CMK (cell line): ENCODE measurements at places on chromosomes 6 and 20.

GRCh38 chr6:44009425-44010321, 117.6 kb downstream of the MRPL14 start:
- DNase-seq, result no peak

- DNase-seq, result no peak
These were observed 77.4 kb downstream of the TTLL2 start for GRCh38 chr6:167402195-167402686.

DNA sequence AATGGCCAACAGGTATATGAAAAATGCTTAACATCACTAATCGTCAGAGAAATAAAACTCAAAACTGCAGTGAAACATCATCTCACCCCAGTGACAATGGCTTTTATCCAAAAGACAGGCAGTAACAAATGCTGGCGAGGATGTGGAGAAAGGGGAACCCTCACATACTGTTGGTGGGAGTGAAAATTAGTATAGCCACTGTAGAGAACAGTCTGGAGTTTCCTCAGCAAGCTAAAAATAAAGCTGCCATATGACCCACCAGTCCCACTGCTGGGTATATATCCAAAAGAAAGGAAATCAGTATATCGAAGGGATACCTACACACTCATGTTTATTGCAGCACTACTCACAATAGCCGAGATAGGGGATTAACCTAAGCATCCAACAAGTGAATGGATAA, 23.4 kb upstream of the INSM1 start:
- no peak for DNase-seq

DNA sequence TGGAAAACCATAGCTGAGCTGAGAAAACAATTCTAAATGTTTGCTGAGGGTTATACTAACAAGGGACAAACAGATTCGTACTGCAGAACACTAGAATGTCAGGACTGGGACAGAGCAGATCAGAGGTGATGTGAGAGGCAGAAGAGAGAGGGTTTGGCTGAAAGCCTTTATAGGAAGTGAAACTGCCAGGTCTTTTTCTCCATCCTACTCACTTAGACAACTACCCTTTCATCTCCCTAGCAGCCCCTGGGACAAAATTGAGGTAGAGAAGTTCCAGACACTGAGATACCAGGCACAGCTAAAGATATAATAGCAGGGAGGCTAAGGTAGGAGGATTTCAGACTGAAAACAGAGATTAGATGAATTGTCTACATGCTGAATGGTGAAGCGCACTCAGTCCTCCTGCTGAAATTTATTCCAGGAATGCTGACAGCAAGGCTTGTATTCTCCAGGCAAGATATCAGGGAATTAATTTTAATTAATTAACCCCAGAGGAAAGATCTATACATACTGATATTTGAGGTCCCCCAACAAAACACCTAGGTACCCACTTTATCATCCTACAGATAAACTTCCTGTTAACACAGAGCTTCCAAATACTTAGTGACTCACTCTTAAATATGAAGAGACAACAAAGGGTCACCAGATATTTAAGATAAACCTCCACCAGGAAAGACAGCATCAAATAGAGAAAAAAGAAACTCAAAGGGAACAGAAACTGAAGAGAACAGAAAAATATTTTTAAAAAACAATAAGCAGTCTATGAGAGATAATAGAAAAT, 12.6 kb upstream of the EIF2S2 start:
- no peak for DNase-seq

- DNase-seq, result no peak
These were observed 17.4 kb upstream of the GTSF1L start for GRCh38 chr20:43744151-43744611.

DNA sequence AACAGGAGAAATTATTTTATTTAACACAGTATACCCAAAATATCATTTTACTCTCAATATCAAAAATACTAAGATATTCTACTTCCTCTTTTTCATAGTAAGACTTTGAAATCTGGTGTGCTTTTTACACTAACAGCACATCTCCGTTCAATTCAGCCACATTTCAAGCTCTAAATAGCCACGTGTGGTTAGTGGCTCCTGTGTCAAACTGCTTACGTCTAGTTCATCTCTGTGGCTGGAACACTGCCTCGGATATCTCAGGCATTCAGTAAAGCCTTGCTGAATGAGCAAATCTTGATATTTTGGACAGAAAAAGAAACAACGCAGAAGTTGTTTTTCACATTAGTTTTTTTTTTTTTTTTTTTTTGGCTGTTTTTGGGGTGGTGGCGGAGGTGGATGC, 136.1 kb downstream of the EYA4 start:
- DNase-seq, result no peak
